ENCODE measurements at places on chromosomes 16 and 17. TPM values are rescaled to one million over a fixed set of nuclear protein-coding genes. Genes with fewer than 3 reads are reported as not detected.

Gene KLHL10
- not detected for total RNA-seq

Gene GINS2
- 1.4 TPM for total RNA-seq

Gene BLTP2
- 132 TPM for total RNA-seq

Gene TCAP
- 6.3 TPM for total RNA-seq

Gene SCGB1C2
- not detected for total RNA-seq

Gene STX1B
- 1.5 TPM for total RNA-seq

DNA sequence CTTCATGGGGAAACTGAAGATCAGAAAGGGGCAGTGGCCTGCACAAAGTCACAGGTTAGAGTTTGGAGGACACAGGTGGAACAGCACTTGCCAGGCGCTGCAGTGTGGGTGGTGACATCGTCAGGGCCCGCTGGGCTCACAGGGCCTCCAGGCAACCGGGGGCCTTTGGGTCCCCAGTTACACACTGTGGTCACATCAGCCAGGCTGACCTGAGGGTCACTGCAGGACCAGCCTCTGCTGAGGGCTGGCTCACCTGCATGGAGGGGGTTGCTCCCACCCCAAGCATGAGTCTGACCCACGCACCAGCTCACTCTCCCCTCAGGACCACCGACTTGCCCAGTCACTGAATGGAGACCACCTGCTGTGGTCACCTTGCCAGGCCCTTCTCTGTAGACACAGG lies 17.0 kb downstream of the FOXN1 start:
- no peak for DNase-seq

GRCh38 chr17:48456589-48456988 lies 26.6 kb upstream of the SKAP1 start:
- no peak for DNase-seq

- peak; percentile 50 for DNase-seq
Measured at GRCh38 chr17:57114085-57114673, 29.1 kb downstream of the AKAP1 start.

DNA sequence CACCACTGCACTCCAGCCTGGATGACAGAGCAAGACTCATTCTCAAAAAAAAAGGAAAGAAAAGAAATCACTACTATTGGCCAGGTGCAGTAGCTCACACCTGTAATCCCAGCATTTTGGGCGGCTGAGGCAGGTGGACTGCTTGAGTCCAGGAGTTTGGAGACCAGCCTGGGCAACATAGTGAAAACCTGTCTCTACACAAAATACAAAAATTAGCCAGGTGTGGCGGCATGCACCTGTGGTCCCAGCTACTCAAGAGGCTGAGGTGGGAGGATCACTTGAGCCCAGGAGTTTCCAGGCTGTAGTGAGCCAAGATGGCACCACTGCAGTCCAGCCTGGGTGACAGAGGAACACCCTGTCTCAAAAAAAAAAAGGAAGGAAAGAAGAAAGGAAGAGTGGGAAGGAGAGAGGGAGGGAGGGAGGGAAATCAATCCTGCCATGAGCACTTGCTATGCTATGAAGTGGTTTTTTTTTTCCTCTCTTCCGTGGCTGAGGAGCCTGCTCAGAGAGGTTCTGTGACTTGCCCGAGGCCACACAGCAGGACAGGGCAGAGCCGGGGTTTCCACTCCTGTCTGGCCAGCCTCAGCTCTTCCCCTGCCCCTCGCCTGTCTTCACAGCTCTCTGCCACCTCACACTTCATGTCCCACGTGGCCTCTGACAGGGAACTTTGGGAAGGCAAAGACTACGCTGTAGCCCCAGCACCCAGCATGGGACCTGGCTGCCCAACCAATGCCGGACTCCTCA lies 10.9 kb downstream of the GRIN2C start:
- DNase-seq = no peak

DNA sequence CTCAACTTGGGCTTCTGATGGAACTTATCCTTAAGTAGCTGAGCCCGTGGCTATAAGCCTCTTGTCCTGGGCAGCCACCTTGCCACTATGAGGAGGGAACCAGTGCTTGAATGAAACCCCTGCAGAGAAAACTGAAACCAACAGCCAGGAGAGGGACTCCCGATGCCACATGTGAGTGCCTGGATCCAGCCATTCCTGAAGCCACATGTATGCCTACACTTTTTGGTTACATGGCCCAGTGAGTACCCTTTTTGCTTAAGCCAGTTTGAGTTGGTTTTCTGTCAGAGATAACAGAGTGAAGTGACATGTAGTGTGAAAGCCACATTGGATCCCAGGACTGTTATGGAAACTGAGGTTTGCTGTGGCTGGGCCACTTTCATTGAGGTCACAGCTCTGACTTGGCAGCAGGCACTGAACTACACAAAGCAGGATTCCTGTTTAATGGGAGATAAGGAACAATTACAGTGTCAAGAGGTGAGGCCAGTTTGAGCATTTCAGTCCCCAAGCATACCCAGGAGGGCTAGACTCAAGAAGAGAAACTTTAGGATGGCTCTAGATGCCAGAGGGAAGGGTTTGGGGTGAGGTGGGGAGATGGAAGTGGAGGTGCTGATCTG lies 222.2 kb downstream of the PARN start:
- no peak for DNase-seq

DNA sequence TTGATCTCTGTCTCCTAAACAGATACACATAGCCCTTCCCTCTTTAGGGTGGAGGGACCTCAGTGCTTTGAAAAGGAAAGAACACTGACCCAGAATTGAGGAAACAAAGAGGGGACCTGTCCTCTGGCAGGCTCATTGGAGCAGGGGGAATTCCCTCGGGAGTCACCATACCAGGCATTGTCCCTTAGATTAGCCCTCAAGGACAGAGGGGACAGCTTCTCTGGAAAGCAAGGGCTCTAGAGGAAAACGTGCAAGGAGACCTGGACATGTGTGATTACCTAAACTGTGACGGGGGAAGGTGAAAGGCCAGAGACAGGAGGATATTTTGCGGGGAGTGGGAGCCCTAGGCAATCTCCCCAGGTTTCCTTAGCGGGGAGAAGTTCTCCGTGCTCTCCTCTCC lies 7.6 kb upstream of the FZD2 start:
- DNase-seq = no peak

DNA sequence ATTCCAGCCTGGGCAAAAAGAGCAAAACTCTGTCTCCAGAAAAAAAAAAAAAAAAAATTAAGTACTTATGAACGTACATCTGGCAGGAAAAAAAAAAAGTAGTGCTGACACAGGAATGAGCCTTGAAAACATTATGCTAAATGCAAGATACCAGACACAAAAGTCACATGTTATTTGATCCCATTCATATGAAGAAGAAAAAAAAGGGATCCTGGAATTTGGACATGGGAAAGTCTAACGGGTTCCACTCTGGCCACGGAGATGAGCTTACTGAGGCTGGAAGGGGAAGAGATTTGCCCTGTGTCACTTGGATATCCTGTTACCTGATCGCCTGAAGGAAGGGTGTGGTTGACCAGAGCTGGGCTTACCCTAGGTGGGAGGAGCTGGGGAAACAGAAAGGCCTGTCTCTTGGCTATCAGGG lies 251.9 kb downstream of the PARN start:
- DNase-seq = no peak

- no peak for DNase-seq
Measured at GRCh38 chr17:40818343-40818732, 4.1 kb downstream of the KRT10 start.

DNA sequence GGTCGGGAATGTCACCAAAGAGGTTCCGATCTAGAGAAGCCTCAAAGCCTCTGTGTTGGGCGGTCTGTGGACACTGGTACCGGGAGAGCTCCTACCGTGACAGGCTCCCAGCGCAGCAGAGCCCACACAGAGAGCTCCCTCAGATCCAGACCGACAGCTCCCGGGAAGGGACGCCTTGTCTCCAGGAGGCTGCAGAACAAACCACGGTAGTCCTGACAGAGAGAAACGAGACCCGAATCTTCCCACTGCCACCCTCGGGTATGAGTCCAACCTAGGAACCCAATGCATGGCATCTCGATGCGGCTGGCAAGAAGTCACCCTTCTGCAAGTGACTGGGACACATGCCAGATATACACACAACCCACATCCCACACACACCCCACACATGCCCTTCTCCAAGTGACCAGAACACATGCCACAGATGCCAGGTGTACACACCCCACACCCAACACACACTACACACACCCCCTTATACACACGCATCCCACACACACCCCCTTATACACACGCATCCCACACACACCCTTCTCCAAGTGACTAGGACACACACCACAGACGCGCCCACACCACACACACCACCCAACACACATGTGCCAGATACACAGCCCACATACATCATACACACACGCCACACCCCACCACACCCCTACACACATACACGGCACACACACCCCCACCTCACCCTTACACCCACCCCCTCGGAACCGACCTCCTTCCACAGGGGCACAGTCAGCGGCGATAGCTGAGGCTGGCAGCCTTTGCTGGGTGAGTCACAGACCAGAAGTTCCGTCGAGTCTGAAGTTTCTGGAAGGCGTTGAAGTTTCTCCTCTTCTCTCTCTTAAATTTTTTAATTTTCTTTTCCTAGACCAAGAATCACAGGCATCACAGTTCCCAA lies 15.9 kb upstream of the CYTH1 start:
- DNase-seq = no peak

GRCh38 chr16:83842756-83843507 lies 35.2 kb downstream of the HSBP1 start:
- DNase-seq = no peak

- no peak for DNase-seq
Measured at GRCh38 chr16:53769787-53770186, 65.8 kb downstream of the FTO start.

GRCh38 chr16:58507195-58507962 lies 7.4 kb downstream of the NDRG4 start:
- no peak for DNase-seq

DNA sequence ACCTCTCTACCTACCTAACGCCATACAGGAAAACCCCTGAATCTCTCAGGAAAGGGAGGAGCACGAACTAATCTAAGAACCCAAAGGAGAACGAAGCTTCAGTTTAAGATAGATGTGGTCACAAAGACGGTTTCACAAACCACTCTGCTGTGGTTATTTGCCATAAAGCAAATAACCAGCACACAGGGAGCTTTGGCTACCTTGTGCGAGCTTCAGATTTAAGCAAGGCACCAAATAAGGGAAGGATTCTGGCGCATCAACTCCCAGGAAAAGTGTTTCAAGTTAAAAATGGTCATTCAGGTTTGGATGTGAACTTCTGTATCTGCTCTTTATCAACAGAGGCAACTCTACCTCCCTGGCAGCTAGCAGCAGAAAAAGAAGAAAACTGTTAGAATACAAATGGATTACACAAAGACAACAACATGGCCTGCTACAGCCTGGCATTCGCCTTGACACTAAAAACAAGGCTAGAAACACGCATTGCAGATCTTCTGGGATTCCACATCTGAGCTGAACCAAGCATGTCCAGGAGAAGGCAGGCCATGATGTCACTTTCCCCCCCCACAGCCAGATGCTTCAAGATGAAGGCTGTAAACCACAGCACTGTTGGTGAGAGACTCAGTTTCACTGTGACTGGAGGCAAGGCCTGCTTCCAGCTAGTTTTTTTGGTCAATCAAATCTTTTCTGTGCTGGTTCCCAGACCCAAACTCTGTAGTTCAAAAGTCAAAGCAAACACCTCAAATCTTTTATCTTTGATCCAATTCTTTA lies 43.6 kb downstream of the SMG6 start:
- DNase-seq = peak; percentile 57

- DNase-seq = no peak
Measured at GRCh38 chr17:50218071-50218759, 16.8 kb upstream of the COL1A1 start.

- no peak for DNase-seq
Measured at GRCh38 chr16:31083081-31083480, 5.7 kb downstream of the PRSS53 start.

DNA sequence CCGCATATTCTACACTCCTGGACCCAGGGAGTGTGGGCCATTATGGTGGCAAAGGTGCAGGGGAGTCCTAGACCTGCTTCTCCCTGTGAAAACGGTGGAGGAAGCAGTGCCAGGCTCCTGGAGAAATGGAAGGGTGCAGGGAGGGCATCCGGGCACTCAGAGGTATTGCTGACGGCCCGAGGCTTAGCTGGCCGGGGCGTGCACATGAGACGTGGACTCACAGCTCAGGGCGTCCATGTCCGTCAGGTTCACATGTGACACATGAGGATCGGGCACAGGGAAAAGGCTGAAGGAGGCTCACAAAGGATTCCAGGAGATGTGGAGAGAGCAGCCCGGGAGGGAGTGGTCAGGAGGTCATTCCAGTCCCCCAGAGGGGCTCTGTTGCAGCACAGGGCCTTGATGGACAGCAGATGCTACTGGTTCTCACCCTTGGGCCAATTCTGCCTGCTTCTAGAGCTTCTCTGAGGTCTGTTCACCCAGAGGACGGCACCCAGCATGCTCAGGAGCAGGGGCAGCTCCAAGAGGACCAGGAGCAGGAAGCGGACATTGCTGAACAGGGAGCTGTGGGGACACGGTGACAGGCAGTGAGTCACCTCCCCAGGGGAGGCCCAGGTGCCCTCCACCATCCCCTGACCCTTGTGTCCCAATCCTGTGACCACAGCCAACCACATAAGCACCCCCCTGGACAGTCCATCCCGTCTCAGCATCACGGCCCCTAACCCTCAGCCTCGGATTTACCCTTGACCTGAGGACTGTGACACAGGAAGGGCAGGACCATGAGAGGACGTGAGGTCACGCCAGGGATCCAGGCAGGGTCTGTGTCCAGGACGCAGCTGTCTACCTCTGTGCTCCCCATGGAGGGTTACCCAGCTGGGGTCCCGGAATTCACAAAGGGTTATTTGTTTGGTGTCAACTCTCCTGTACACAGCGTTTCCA lies 4.5 kb downstream of the CD300C start:
- no peak for DNase-seq

DNA sequence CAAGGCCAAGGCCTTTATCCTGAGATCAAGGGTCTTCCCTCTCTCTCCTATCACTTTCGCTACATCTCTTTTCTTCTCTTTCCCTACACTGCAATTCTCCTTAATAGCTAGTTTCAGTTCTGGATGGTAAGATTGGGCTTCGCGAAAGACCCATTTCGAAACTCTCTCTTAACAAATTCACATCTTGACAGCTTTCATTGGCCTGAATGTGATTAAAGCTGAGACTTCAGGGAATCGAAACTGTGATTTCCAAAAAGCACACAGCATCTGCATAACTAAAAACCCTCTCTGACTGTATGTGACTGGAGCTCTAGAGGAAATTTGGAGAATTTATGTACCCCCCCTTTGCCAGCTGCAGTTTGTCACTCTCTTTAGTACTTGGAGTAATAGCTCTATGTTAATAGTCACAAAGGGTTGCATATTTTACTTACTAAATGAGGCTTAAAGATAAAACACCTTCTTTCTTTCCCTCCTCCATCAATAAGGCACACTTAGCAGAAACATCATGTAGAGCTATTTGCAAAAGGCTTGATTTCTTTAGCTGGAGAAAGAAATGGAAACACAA lies 105.3 kb upstream of the FAM20A start:
- no peak for DNase-seq
